Stimulated activated CD8-positive, alpha-beta memory T cell treated with anti-CD3 and anti-CD28 coated beads, Interleukin-4, amount 100 ng/mL, for 1 hour (primary cell): ENCODE measurements at places on chromosomes 7 and 10.

DNA sequence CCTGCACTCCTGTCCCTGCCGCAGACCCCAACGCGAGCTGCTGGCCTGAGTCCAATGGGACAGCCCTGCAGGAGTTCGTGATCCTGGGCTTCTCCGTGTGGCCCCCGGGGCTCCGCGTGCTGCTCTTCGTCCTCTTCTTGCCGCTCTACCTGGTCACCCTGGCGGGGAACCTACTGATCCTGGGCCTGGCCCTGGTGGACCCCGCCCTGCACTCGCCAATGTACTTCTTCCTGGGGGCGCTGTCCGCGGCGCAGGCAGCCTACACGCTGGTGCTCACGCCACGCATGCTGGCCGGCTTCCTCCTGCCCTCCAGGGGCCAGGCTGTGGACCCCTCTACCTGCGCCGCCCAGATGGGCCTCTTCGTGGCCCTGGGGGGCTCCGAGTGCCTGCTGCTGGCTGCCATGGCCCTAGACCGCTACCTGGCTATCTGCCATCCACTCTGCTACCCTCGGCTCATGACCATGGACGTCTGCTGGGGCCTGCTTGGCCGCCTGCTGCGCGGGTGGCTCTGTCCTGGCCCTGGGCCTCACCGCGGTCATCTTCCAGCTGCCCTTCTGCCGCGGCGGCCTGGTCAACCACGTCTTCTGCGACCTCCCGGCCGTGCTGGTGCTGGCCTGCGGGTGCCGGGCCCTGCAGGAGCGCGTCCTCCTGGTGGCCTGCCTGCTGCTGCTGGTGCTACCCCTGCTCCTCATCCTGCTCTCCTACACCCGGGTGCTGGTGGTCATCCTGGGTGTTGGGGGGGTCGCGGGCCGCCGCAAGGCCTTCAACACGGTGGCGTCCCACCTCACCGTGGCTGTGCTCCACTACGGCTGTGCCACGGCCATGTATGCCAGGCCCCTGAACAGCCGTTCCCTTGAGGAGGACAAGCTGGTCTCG is 71.7 kb downstream of the RBAK start:
- DNase-seq, result no peak

- DNase-seq, result no peak
Measured at GRCh38 chr7:44094365-44094764, 9.8 kb upstream of the AEBP1 start.

DNA sequence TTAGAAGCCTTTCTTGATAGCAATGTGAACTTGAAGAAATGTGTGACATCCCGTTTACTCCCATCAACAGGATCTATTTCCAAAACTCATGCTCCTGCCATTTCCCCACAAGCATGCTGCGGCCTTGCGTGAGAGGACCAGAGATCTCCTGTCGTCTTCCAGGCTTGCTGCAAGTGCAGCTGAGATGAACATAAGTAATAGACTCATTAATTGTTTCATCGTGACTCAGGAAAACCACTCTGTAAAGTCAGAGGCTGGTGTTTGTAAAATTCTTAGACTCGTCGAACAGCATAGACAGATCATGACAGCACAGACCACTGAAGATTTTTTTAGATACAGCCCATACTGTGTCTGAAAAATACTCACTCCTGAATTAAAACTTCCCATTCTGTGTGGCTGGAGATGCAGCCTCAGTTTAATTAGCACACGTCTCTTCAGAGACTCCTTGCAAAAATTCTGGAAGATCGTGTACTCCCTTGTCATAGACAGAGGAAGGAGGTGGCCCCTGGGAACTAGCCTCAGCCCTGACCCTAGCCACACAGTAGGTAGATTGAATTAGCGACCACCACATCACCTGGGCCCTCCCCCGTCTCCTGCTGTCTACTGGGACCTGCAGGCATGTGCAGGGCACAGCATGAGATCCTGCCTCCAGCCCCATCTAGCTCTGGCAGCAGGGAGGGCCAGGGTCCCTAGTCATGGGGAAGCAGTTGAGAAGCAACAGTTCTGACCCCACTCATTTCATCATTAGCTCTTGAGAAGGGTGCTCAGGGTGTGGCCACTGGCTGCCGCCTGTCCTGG is 226.0 kb downstream of the CELF2 start:
- no peak for DNase-seq

GRCh38 chr10:100229819-100230422 is 525 bp upstream of the CHUK start:
- DNase-seq, result no peak

GRCh38 chr7:44176486-44176885 is 12.8 kb downstream of the GCK start:
- DNase-seq, result no peak

- DNase-seq, result no peak
Measured at GRCh38 chr10:48469516-48470020, 135.3 kb downstream of the ARHGAP22 start.

DNA sequence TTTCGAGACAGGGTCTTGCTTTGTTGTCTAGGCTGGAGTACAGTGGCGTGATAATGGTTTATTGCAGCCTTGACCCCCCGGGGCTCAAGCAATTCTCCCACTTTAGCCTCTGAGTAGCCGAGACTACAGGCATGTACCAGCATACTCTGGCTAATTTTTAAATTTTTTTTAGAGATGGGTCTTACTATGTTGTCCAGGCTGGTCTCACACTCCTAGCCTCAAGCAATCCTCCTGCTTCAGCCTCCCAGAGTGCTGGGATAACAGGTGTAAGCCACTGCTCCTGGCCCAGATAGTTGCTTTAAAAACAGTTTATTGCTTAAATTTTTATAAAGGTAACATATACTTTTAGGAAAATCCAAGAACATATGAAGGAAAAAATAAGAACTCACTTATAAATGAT is 26.3 kb downstream of the NEURL1 start:
- no peak for DNase-seq

- no peak for DNase-seq
Measured at GRCh38 chr7:43108255-43109011, 4.0 kb upstream of the HECW1 start.

DNA sequence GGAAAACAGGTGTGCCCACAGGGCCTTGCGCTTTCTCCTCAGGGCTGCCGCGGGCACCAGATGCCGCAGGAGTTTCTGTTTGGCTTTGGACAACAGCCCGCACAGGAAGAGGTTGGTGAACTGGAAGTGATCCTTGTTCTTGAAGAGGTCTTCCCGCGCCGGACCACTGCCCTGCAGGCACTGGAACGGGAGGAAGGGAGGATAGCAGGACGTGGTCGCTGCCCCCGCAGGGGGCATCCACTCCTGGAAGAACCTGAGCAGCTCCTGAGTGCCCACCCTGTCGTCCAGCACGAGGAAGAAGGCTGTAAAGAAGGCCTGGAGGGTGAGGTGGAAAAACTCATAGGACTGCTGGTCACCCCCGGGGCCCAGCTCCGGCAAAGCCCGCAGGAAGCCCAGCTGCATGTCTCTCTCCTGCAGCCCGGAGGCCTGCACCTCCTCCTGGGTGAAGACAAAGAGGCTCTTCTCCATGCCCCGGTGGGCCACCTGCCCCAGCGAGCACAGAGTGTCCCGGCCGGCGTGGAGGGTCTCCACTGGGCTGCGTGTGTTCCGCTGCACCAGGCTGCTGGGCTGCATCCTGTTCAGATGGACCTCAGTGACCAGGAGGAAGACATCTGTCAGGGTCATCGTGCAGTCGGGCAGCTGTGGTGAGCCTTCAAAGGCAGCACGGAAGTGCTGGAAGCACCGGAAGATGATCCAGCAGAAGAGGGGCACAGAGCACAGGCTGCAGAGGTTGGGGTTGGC is 26.9 kb downstream of the NOD1 start:
- DNase-seq, result no peak

- no peak for DNase-seq
Measured at GRCh38 chr10:98925651-98926050, 310.0 kb downstream of the HPSE2 start.

DNA sequence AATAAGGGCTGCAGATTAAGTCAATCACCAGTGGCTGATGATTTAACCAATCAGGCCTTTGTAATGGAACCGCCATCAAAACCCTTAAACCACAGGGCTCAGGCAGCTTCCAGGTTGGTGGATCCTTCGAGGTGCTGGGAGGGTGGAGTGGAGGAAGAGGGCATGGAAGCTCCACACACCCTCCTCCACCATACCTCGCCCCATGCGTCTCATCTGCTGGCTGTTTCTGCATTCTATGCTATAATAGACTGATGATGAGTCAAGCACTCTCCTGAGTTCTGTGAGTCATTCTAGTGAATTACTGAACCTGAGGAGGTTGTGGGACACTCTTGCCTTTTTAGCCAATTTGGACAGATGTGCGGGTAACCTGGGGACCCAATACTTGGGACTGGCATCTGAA is 43.9 kb downstream of the CHST15 start:
- DNase-seq, result no peak

- no peak for DNase-seq
Measured at GRCh38 chr7:95027234-95027872, 120.0 kb downstream of the PPP1R9A start.

DNA sequence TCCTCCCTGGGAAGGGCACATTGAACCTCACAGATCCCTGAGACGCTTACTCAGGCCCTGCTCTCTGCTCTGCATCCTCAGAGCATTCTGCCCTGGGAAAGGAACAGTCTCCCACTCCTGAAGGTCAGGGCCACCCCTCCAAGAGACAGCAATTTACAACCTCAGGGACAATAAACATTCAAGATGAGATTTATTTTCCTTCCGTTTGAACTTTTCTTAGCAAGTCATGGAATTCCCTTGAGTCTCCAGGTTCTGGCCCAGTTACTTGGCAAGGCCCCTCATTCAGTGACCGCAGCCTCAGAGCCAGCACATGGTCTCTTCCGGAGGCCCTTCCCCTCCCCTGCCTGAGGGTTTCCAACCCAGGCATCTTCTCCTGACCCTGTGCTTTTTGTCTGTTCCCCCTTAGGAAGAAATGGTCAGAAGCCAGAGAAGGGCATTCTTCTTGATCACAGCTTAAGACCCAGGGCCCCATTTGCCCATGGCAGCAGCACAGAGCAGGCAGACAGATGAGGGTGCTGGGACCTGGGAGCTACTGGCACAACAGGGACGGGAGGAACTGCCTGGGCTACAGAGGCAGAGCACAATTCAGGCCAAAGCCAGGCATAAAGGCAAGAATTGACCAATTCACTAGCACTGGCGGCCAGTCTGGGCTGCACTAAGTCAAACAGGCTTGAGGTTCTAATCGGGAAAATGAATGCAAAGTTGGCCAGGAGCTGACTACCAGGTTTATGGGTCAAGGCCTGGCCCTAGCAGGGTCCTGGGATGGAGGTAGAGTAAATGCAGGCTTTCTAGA is 56.7 kb downstream of the VSTM4 start:
- no peak for DNase-seq

DNA sequence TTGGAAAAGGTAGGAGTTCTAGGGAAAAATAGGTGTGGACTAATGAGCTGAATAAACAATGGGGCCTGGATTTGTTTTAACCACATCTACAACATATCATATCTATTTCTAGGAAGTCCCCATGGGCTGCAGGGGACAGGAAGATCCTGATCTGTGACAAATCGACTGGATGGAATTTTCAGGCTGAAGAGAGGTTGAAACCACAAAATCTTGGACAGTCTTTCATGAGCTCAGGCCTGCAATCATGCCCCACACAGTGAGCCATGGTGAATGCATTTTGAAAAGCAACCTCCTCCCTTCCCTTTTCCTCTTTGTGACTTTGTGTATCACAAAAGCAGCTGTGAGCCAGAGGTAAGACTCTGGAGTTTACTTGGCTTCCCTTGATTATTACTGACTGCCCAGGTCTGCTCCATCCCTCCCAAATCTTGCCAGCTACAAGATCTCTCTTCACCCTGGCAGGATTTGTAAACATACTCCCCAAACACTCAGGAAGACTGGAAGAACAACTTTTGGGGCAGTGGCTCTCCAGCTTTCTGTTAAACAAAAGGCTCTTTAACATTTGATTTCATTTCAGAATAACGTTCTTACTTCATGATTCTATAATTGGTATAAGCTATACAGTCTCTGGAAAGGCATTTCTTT is 66.4 kb downstream of the ASAH2B start:
- no peak for DNase-seq
